ENCODE measurements at places on chromosomes 7 and 10. TPM values are rescaled to one million over a fixed set of nuclear protein-coding genes. Genes with fewer than 3 reads are reported as not detected.

LRRC18 gene
- 0.22 TPM for polyA plus RNA-seq

PROSER2 gene
- polyA plus RNA-seq = 1.3 TPM

EPDR1 gene
- polyA plus RNA-seq = 26.8 TPM

FXYD4 gene
- polyA plus RNA-seq = not detected

SPDYE1 gene
- not detected for polyA plus RNA-seq

ADAP1 gene
- 3.5 TPM for polyA plus RNA-seq
